ENCODE measurements at places on chromosomes 12 and 14.

GRCh38 chr12:79614730-79615129 lies 76.0 kb downstream of the PAWR start:
- no peak for DNase-seq

GRCh38 chr14:102750376-102750775 lies 26.9 kb upstream of the TRAF3 start:
- DNase-seq = no peak

- DNase-seq = no peak
Observed at GRCh38 chr12:12786351-12786705, 869 bp downstream of the APOLD1 start.

DNA sequence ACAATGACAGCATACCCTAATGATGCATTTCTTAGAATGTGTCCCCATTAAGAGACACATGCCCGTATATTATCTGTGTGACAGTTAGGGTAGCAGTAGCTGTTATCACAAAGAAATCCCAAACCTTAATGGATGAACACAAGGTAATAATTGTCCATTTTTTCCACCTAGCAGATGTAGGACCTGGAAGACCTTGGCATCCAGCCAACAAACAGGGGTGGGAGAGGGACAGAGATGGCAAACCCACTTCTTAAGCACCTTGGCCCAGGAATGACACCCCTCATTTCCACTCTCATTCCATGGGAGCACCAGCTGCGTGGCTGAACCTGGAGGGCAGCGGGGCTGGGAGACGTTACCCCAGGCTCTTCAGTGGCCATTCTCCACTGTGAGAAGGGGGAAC lies 679.0 kb downstream of the AACS start:
- DNase-seq = no peak

GRCh38 chr12:24780697-24781368 lies 168.1 kb downstream of the BCAT1 start:
- no peak for DNase-seq

GRCh38 chr12:76925135-76925534 lies 46.3 kb upstream of the CSRP2 start:
- no peak for DNase-seq

- no peak for DNase-seq
Observed at GRCh38 chr12:99390707-99391106, 256.8 kb upstream of the GARIN6 start.
